ENCODE measurements at places on chromosomes 12 and 14.

- DNase-seq, result peak; percentile 20
These were observed 42.5 kb downstream of the GALNT9 start for GRCh38 chr12:132286912-132287311.

DNA sequence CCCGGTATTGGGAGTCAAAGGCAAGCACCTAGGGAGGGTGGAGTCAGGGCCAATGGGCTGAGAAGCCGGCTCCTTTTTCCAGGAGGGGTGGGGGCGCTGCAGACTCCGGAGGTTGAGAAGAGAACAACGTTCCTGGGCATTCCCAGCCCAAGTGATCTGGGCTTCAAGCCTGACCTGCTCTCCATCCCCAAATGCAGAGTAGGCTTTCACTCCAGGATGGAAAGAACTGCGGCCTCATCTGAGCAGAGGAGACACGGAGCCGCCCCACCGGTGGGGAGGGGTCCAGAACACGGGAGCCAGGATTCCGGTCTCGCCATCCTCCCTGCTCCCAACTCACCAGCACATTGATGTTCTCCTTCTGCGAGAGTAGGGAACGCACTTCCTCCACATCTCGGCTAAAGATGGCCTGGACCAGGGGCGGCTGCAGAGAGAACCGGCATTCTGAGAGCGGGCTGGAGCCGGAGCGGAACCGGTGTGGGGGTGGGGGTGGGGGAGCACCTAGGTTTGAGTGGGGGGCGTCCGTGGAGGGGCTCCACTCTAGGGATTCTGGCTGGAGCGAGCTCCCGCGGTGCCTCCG lies 605 bp downstream of the ANKRD52 start:
- DNase-seq, result no peak

DNA sequence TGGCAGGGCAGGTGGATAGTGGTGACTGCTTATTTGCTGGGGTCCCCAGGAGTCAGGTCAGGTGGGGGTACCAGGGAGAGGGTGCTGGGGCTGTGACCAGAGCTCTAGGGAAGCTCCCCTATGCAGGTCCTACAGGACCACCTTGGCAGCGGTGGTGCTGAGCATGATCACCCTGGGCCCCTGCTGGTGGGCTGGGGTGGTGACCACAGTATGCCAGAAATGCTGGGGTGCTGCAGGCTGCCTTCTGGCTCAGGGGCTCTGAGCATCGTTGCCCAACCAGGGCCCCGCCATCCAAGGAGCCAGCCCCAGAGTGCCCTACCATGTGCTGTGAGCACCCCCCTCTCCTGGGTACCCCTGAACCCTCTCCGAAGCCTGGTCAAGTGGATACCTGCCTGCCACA lies 17.5 kb upstream of the NUDT14 start:
- DNase-seq, result no peak

DNA sequence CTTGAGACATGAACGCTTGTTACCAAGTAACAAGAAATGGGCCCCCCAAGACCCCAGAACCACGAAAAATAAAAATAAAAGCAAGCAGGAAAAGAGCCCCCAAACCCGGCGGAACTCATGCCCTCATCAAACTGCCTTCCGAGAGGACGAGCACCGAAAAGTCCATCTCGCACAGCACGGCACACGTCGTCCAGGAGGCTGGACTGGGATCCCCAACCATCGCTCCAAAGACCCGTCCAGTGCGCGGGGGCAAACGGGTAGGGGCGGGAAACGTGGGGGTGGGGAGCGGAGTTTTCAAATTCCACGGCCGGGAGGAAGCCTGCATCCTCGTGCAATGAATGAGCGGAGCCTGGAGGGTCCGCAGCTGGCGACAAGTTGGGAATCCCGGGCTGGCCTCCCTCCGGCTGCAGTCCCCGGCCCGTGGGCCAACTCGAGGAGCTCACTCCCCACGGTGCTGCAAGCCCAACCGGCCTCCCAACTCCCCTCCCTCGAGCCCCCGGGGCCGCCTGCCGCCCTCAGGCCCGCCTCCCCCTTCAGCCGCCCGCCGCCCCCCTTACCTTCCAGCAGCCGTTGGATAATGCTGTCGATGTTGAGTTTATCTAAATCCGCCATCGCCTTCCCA lies 484 bp downstream of the PPP1CC start:
- DNase-seq, result peak; percentile 15

GRCh38 chr14:64673748-64674147 lies 30.5 kb upstream of the PLEKHG3 start:
- DNase-seq, result no peak

- no peak for DNase-seq
These were observed 191.4 kb downstream of the KITLG start for GRCh38 chr12:88388566-88389540.

GRCh38 chr12:56221232-56221756 lies 428 bp downstream of the RNF41 start:
- DNase-seq, result peak; percentile 85
